ENCODE measurements at places on chromosomes 2 and 18. TPM values are rescaled to one million over a fixed set of nuclear protein-coding genes. Genes with fewer than 3 reads are reported as not detected.

Gene RAB1A
- polyA plus RNA-seq: 106 TPM

Gene LIMS4
- 5.1 TPM for polyA plus RNA-seq

Gene LYG1
- polyA plus RNA-seq: not detected

Gene SERPINB7
- polyA plus RNA-seq: not detected

Gene SLC4A3
- 0.31 TPM for polyA plus RNA-seq

Gene CDH20
- polyA plus RNA-seq: not detected

DNA sequence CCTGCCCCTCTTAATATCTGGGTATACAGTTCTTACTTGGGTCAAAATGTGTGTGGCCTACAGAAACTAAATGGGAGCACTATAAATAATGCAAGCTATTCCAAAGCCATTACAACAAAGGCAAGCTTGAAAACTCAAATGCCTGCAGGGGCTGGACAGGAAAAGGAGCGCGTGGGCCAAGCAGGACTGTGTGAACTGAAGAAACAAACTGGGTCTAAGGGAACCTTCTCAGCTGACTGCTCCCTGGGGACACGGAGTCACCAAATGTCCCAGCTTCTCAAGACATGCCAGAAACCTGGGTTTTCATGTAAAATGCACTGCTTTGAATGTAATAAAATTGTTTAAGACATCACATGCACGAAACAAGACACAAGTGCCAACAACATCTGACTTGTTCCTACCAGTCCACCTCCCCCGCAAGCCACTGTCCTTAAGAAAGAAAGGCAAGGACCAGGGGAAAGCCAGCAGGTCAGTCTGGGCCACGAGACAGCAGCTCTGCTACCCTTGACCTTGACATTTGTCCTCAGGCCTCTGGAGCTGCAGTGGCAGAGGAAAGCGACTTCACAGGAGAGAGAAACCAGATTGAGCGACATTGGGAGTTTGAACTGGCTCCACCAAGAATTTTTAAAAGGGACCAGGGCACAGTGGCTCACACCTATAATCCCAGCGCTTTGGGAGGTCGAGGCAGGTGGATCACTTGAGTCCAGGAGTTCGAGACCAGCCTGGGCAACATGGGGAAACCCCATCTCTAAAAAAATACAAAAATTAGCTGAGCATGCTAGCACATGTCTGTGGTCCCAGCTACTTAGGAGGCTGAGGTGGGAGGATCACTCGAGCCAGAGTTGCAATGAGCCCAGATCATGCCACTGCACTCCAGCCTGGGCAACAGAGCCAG is 89.7 kb upstream of the SH3BP4 start:
- DNase-seq: no peak

DNA sequence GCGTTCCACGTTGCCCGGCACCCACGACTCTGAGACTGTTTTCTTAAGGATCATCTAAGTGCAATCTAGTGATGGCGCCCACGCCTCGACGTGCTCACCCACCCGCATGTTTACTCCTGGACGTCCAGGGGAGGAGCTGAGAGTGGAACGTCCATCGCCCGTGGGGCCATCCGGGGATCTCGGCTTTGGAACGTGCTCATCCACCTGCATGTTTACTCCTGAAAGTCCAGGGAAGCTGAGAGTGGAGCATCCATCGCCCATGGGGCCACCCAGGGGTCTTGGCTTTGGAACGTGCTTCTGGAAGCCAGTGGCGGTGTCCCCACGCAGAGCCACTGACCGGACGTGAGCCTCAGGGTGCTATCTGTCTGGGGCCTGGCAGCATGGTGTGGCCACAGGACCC is 45.6 kb upstream of the SALL3 start:
- no peak for DNase-seq

DNA sequence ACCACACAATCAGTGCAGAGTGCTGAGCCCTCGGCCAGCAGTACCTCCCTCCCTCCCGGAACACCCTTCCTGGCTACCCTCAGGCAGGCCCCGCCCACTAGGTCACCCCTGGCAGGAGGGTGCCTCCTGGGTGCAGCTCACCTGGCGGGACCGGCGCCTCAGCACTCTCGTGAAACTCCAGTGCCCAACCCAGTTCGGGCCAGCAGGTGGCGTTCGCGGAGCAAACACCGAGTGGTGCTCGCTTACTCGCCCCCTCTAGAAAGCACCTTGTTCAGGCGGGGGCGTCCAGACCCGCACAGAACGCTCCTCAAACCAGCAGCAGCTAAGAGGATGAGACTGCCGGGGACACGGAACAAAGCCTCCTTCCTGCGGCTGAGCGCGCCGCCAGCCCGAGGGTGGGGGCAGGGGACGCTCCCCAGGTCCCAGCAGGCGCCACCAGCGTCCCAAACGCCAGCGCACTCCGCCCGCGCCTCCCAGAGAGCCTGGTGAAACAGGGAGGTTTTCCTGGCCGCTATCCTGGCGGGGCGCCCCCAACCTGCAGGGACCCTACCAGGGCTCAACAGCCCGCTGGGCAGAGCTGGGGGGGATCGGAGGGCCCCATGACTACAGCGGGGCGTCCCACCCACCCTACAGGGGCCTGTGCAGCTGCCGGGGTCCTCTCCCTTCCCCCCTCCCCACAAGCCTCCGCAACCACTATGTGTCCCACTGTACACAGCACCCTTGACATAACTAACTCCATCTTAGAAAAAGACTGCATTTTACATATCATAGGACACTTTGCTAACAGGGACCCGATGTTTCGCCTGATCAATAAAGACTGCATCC is 44.7 kb downstream of the MRPS5 start:
- peak; percentile 32 for DNase-seq

GRCh38 chr18:76475450-76476194 is 19.4 kb downstream of the ZNF516 start:
- DNase-seq: peak; percentile 77

DNA sequence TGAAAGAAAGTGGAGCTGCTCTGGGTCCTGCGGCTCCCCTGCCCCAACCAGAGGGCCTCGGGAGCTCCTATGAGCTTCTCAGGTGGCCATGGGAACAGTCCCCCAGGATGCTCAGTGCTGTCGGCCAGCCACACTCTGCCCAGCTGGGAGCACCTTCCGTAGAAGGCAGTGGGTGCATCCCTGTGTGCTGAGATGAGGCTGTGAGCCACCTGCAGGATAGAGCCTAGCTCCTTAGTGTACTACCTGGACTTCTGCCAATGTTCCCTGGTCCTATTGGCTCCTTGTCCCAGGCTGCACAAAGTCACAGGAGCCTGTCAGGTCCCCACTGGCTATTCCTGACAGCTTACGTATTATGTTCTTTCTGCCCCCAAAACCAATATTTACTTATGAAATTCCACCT is 16.1 kb downstream of the PRELID3A start:
- DNase-seq: no peak

- peak; percentile 62 for DNase-seq
Measured at GRCh38 chr18:76491473-76491775, 3.6 kb downstream of the ZNF516 start.

GRCh38 chr2:157777427-157777826 is 98.7 kb downstream of the ACVR1 start:
- peak; percentile 5 for DNase-seq

- no peak for DNase-seq
Measured at GRCh38 chr2:235553696-235554100, 59.9 kb downstream of the AGAP1 start.
